ENCODE measurements at places on chromosomes 6 and 20.

DNA sequence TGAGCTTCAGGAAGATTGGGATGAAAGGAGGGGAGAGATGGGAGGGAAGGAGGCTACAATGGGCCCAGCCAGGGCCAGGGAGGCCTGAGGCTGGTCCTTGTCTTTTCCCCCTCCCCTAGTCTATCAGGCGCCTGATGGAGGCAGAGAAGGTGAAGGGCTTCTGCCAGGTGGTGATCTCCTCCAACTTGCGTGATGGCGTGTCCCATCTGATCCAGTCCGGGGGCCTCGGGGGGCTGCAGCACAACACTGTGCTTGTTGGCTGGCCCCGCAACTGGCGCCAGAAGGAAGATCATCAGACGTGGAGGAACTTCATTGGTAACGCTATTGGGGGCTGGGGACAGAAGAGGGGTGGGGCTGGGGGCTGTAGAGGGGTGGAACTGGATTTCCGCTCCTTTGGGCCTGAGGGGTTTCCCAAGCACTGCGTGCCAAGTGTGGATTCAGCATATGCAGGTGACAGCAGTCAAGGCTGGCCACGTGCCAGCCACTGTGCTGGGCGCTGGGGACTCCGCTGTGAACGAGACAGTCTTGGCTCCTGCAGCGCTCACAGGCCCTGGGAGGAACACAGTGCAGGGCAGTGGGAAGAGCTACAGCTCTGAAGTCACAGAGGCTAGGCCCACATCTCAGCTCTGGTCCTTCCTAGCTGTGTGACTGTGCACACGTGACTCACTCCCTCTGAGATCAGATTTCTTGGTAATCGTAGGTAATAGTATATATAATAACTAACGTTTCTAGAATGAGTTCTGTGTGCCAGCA is 22.7 kb downstream of the SLC12A5 start:
- no peak for DNase-seq

GRCh38 chr20:36173451-36173933 is 19.0 kb downstream of the EPB41L1 start:
- DNase-seq = no peak

DNA sequence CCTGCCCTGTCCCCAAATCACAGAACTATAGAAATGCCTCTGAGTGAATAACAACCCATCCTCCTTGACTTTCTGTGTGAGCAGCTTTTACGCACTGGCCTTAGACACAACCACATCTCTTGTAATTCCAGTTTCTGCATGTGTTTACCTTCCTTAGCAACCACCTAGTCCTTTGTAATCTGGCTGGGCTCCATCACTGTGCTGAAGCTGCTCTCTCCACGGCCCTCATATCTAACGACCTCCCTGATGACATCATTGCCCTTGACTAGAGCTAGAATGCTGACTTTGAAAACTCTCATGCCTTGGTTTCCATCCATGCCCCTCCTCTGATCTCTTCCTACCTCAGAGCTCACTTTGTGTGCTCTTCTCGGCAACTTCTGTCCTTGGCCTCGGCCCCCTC is 30.5 kb upstream of the GLP1R start:
- no peak for DNase-seq

- no peak for DNase-seq
Measured at GRCh38 chr6:114651611-114652010, 308.8 kb upstream of the HS3ST5 start.

DNA sequence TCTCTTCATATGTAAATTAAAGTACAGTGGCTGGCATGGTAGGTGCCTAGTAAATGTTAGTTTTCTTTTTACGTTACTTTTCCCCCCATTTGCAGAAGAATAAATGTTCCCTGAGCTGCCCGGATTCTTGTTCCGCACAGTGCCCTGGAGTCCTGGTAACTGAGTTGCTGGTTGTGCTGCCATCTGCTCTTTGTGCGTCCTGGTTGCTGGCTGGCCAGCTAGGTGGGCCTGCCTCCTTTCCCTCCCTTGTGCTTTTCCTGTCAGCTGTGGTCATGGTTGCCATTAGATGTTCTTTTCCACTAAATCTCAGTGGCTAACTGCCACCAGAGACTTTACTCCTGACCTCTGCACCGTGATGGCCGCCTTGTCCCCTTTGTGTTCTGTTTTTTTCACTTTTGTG is 28.6 kb downstream of the CEP43 start:
- DNase-seq = no peak

DNA sequence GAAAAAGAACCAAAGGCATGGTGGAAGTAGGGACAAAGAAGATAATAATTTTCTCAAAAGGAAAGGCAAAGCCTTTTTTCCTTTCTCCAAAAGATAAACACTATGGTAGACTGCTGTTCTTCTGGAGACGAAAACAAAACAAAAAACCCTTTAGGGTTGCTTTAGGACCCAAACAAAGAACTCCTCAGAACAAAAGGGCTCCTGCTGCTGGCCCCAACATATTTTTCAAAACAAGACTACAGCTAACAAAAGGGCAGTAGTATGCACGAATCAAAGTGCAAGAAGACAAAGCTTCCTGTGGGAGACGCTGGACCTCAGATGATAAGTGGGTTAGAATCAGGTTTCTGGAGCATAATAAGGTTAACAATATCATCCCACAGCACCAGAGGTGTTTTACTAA is 15.8 kb downstream of the NCOA5 start:
- DNase-seq = no peak

- DNase-seq = no peak
Measured at GRCh38 chr6:30767158-30767943, 23.0 kb upstream of the IER3 start.

DNA sequence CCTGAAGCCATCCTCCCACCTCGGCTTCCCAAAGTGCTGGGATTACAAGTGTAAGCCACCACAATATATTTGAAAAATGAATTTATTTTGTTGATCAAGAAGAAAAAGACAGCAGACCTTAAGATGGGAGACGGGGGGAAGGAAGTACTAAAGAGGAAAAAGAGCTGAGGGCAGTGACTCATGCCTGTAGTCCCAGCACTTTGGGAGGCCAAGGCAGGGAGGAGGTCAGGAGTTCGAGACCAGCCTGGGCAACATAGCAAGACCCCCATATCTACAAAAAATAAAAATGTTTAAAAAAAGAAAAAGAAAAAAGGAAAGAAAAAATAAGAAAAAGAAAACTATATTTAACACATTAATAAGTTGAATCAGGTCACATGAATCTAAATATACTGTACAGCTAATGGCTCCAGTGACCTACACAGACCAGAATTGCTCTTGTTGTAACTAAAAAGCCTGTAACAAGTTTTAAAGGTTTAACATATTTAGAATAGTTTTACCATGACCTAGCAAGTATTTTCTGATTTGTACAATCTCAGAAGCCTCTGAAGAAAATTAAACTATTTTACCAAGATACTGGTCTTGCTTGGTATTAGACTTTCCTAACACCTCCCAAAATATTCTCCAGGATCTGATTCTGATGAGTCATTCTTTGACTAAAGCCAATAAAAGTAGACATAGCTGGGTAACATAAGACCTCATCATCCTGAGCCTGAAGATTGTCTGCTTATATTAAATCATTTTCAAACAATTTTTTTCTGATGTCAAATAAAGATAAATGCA is 4.3 kb upstream of the AKIRIN2 start:
- no peak for DNase-seq

GRCh38 chr6:100296810-100297544 is 167.7 kb downstream of the SIM1 start:
- no peak for DNase-seq

DNA sequence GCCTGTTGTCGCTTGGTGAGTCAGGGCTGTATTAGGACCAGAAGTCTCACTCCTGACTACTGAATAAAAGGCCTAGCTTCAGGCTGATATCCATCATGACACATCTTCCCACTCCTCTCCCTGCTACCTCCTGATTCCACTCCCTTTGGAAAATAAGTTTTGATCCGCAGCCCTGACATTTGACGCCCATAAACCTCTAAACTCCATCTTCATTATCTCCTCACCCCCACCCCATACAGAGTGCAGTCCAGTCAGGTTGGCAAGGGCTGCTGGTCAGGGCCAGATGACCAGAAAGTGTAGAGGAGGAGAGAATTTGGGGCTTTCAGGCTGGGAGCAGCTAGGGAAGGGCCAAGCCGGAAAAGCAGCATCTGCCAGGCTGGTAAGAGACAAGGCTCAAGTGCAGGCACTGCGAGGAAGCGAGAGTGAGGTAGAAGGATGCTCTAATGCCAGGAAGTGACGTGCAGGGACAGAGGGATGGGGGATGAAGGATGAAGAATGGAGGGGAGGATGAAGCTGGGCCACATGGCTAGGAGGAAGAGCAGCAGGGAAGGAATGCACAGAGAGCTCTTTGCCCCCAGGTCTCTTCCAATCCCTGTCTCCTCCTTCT is 1.2 kb downstream of the GGT7 start:
- DNase-seq = no peak

DNA sequence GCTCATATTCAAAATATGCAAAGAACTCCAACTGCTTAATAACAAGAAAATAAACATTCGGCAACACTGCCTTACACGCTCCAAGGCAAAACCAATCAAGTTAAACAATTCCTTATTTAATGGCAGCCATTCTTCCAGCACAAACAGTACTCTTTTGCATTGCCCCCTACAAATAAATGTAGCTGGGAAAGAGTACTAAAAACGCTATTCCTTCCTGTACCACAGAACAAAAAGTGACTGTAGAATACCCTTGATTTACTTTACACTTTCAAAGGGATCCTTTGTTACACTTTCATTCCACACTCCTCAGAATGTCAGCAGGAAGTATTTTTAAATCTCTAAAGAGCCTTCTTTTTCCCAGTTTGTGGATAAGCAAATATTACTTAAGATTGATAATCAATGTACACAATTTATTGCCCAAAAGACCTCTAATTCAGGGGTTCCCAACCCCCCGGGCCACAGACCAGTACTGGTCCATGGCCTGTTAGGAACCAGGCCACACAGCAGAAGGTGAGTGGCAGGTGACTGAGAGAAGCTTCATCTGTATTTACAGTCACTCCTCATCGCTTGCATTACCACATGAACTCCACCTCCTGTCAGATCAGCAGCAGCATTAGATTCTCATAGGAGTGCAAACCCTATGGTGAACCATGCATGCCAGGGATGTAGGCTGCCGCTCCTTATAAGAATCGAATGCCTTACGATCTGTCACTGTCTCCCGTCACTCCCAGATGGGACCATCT is 51.6 kb downstream of the MBOAT1 start:
- DNase-seq = no peak

DNA sequence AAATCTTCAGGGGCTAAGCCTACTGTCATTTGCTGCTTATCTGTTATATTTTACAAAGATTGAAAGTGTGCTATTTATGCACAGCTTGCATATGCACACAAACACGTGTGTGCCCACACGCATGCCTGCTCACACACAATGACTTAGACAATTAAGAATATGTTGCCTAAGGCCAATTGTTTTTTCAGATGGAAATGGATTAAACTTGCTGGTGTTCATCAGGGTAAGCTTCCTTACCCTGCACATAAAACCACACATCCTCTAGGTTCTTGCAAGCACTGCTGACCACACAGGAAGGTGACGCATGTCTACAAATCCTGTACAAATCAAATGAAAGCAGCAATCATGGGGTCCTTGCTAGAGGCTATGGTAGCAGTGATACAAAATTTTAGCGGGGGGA is 58.4 kb downstream of the GJA10 start:
- DNase-seq = no peak

- no peak for DNase-seq
Measured at GRCh38 chr20:14210146-14210545, 127.3 kb downstream of the FLRT3 start.

DNA sequence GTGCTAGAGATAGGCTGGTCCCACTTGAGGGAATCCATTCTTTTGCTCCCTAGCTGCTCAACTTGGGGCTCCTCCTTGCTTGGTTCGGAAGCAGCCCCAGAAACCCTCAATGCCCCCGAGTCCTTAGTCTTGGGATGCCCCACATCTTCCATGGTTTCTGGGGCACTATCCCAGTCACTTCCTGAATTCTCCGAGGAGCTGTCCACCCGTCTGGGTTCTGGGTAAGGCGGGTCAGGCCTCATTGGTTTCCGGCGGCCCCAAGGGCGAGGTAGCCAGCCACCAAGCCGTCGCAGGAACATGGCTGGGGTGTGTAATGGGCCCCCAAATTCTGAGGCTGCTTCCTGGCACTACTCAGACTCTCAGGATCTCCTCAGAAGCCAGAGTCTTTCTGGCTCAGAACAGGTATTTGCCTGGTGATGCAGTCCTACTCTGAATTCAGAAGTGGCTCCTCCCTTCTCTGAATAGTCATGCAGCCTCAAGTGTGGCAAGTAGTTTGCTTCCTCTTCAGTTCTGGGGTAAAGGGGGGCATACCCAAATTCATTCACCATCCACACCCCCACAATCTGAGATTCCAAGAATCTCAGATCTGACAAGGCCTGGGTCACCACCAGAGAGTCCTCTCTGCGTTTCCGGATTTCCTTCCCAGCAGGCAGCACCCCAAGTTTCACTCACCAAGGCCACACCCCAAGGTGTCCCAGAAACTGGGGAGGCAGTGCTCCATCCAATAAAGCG is 763 bp downstream of the C6orf47 start:
- no peak for DNase-seq

DNA sequence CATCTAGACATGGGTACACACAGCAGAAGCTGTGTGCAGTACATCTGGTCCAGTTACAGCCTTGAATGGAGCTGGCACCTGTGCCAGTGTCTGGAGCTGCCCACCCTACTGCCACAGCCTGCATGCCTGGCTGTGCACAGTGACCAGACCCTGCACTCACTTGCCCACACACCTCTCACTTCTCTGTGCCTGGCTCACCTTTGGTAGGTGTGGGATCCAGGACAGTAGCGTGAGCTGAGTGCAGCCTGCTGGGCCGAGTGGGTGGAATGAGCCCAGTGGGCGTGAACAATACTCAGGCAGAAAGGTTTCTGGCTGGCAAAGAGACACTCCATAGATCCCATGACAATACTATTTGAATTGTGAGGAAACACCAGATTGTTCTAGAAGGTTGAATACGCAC is 839.5 kb upstream of the FLRT3 start:
- no peak for DNase-seq

All from right lobe of liver (tissue), 6 donors.